ENCODE measurements at places on chromosomes 5 and 9.

- no peak for DNase-seq
Observed at GRCh38 chr5:125293726-125294125, 547.3 kb upstream of the ZNF608 start.

- peak; percentile 16 for DNase-seq
Observed at GRCh38 chr5:166977911-166978422, 1313.5 kb upstream of the WWC1 start.

- no peak for DNase-seq
Observed at GRCh38 chr5:134541736-134542376, 16.4 kb downstream of the JADE2 start.

GRCh38 chr5:675111-675870, 17.9 kb downstream of the TPPP start:
- no peak for DNase-seq

GRCh38 chr5:116585227-116585626, 10.6 kb upstream of the SEMA6A start:
- DNase-seq, result no peak

DNA sequence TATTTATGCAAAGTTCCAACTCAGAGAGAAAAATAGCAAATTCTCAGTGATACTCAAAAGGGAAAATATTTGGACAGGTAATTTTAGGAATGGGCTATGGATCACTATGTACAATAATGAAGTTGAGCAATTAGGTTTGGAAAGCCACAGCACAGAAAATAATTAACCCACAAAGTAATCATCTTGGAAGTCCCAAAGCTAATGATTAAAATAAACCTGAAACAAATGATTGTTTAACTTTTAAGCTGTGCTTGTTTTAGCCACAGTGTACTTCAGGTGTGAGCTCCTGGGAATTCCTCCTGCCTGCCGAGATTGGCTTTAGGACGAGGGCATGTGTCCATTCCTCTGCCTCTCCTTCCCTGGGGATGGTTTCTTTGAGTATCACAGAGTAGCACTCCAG, 403.9 kb downstream of the ZSWIM6 start:
- no peak for DNase-seq

DNA sequence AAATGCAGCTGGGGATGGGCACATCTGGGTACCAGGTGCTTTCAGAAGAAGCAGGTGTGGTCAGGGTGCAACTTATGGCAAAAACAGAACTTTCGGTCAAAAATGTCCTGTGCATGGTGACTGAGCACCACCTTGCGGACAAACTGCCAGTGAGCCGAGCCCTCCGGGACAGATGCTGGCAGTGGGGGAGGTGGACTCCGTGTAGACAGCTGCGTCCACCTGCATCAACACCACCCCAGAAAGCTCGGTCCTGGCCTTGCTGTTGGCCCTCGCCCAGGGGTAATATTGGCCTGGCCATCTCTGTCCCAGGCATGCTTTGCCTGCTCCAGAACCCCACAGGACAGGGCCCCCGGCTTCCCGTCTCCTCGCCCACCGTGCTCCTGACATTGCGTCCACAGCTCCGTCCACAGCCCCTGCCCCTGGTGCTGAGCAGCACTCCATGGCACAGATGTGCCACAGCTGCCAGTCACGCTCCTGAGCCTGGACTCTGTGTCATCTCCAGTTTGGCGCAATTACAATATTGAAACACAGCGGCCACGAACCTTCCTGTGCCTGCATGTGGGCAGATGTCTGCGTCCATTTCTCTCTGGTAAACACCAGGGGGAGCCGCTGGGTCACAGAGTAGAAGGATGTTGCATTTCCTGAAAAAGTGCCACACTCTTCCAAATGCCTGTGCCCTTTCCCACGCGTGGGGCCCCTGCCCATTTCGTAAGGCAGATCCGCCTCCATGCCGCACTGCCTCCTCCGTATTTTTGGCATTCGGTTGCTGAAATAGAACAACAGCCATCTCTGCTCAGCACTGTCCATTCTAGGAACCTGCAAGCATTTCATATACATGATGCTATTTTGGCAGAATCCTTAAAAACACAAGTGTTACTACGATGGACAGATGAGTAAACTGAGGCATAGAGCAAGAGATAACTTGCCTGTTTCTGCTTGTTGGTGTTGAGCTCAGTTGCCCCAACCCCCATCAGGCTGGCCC, 33.4 kb upstream of the SLC6A19 start:
- peak; percentile 74 for DNase-seq

DNA sequence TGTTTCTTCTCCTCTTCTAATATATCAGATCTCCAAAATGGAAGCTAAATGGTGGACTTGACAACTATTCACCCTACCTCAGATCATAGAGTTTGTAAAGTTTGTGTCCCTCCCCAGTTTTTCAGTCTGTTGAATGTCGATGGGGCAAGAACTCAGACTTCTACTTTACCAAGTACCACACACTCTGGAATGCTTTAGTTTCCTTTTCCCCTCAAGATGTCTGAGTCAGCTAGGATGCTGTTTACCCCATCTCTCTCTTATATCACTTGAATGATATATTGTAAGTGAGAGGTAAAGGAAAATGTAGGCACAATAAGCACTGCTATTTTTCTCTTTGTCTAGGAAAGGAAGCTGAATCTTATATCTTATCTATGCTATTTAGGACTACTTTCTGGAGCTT, 25.9 kb upstream of the TAL2 start:
- DNase-seq, result no peak

GRCh38 chr9:26756881-26757280, 135.7 kb downstream of the CAAP1 start:
- no peak for DNase-seq

- no peak for DNase-seq
Observed at GRCh38 chr9:33103501-33104281, 27.2 kb upstream of the SMU1 start.

- no peak for DNase-seq
Observed at GRCh38 chr5:127910307-127910956, 173.1 kb upstream of the SLC12A2 start.
